ENCODE measurements at places on chromosomes 7 and 10. TPM values are rescaled to one million over a fixed set of nuclear protein-coding genes. Genes with fewer than 3 reads are reported as not detected.

GRCh38 chr10:78688901-78689583 lies 379.7 kb upstream of the ZMIZ1 start:
- H3K4me3 ChIP-seq, result no peak overlapping the region
- no peaks in the 10 kb centered on the region for H3K4me1 ChIP-seq
- no peak overlapping the region for H3K27ac ChIP-seq

- H3K4me1 ChIP-seq, result peaks cover 33% of the 10 kb centered on the region
- H3K4me3 ChIP-seq, result peak overlapping the region; percentile 73
- H3K36me3 ChIP-seq, result no peaks in the 10 kb centered on the region
- peak; percentile 55 for DNase-seq
Observed at GRCh38 chr10:92240289-92241157, 50.4 kb downstream of the CPEB3 start.

Gene LIPF
- not detected for total RNA-seq

GRCh38 chr7:15977663-15978062 lies 291.2 kb upstream of the MEOX2 start:
- no peaks in the 10 kb centered on the region for H3K4me1 ChIP-seq
- no peak overlapping the region for H3K27ac ChIP-seq
- H3K36me3 ChIP-seq, result no peaks in the 10 kb centered on the region
- no peak overlapping the region for H3K4me3 ChIP-seq
- H3K27me3 ChIP-seq, result no peaks in the 10 kb centered on the region

Gene COMTD1
- total RNA-seq, result 12.1 TPM

Gene GPR85
- total RNA-seq, result 0.59 TPM
